ENCODE measurements at places on chromosomes 1 and 21. TPM values are rescaled to one million over a fixed set of nuclear protein-coding genes. Genes with fewer than 3 reads are reported as not detected.

- no peak for DNase-seq
These were observed 40.4 kb upstream of the NTNG1 start for GRCh38 chr1:107100331-107100984.

GRCh38 chr1:9008236-9008635 lies 18.0 kb downstream of the SLC2A7 start:
- no peak for DNase-seq

DNA sequence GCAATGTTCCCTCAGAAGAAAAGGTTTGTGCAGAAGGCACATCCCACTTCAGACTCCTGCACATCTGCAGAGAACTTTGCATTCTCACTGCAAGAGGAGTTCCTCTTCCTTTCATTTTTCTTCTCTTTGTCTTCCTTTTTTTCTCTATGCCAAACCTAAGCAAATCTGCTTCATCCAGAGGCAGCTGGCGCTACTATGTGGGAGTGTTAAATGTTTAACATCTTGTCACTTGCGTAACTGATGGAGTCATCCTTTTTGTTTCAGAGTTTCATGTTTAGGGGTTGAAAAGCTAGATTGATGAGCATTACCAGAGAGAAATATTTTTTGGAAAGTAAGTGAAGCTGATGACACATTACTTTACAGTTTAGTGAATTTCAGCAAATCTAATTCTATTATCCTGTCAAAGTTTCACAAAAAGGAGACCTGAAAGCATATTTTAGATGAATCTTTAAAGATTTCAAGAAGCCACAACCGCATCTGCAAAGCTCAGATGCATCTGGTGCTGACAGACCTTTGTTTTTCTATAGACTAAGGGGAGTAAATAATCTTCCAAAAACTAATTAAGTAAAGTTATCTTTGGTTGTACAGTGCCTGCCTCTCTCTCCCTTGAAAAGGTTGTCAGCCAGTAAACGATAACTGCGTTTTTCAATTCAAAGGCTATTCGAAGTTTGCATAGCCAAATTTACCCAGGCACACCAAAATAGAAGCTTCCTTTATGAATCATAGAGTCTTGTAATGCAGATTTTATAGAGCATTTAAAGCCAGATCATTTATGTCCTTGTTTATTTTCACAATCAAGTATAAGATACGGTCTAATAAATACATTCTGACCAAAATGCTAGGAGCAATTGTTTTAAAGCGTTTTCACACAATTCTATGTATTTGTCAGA lies 1.2 kb upstream of the LRRC53 start:
- no peak for DNase-seq

Gene CLCA1
- not detected for total RNA-seq
